ENCODE measurements at places on chromosomes 5 and 9. TPM values are rescaled to one million over a fixed set of nuclear protein-coding genes. Genes with fewer than 3 reads are reported as not detected.

WASHC1 gene
- total RNA-seq: 5.2 TPM

PLPPR1 gene
- 122 TPM for total RNA-seq

RGS7BP gene
- total RNA-seq: 7.6 TPM

SGCD gene
- total RNA-seq: 3.0 TPM

SH2D3C gene
- total RNA-seq: 5.4 TPM

ACOT12 gene
- total RNA-seq: 0.98 TPM

LCN2 gene
- 0.25 TPM for total RNA-seq

PGM5 gene
- total RNA-seq: 3.4 TPM

SLC1A3 gene
- 188 TPM for total RNA-seq

ARL10 gene
- 63.9 TPM for total RNA-seq

FAM81B gene
- total RNA-seq: 0.25 TPM

ADAMTS2 gene
- 1.7 TPM for total RNA-seq

HTR4 gene
- total RNA-seq: 0.49 TPM

PCDHAC1 gene
- 28.3 TPM for total RNA-seq

PCDHB2 gene
- 9.3 TPM for total RNA-seq

GDA gene
- 22.6 TPM for total RNA-seq

KCNV2 gene
- not detected for total RNA-seq

FAM163B gene
- 18.9 TPM for total RNA-seq

PCDHB14 gene
- total RNA-seq: 13.0 TPM

All from temporal lobe (tissue), 4 donors.